ENCODE measurements at places on chromosomes 4 and X.

GRCh38 chr4:29718136-29718535, 1002.0 kb upstream of the PCDH7 start:
- no peak for DNase-seq

DNA sequence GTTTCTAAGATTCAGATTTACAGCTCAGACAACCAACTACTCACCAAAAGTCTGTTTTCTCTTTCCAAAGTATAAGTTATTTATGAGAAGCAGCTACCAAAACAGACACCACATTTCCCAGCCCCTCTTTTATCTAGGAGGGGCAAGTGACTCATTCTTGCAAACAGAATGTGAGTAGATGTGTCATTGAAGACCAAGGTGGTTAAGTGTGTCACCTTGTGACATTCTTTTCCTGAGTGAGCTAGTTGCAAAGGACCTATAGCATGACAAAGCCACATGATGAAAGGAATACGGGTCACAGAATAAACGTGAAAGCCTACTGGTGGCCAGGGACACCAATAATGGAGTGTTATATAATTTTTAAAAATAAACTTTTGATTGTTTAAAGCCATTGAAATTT, 50.0 kb downstream of the SLC7A11 start:
- DNase-seq: no peak

GRCh38 chr4:162115333-162115732, 48.5 kb downstream of the FSTL5 start:
- DNase-seq: no peak

GRCh38 chr4:140819610-140820009, 63.4 kb upstream of the TBC1D9 start:
- no peak for DNase-seq

- no peak for DNase-seq
Measured at GRCh38 chr4:71338846-71339593, at the start of gene SLC4A4. Gene SLC4A4 (plus strand): TSS chr4:71339020.

- DNase-seq: no peak
Measured at GRCh38 chrX:50470103-50471031, at the start of gene DGKK. Gene DGKK (minus strand): TSS chrX:50470825. CDS start chrX:50470678, 147 bp downstream.

GRCh38 chr4:173370130-173370476, 651 bp upstream of the SAP30 start:
- no peak for DNase-seq

GRCh38 chrX:33001107-33001506, 210.2 kb downstream of the DMD start:
- peak; percentile 1 for DNase-seq

GRCh38 chr4:24003926-24004325, 114.1 kb upstream of the PPARGC1A start:
- peak; percentile 19 for DNase-seq

GRCh38 chr4:124945422-124945821, 232.9 kb upstream of the ANKRD50 start:
- no peak for DNase-seq

- DNase-seq: no peak
Measured at GRCh38 chr4:36509845-36510244, 228.4 kb downstream of the DTHD1 start.

DNA sequence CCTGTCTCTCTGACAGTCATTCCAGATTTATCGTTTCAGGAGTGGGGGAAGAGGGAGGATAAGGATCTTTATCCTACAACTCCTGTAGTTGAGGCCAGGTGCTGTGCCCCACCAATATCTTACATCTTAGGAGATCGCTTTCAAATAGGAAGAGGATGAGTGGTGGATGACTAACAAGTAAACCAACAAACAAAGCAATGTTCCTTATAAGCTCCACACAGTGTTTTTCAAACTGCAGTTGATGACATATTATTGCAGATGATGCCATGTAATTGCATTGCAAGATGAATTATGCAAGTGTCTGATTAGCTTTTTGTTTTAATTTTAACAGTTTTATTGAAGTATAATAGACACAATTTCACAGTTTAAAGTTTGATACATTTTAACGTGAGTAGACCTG, 35.8 kb upstream of the TMEM164 start:
- DNase-seq: no peak

- peak; percentile 20 for DNase-seq
Measured at GRCh38 chr4:171644430-171645057, 168.7 kb upstream of the GALNTL6 start.

- no peak for DNase-seq
Measured at GRCh38 chr4:65399084-65399483, 271.2 kb downstream of the EPHA5 start.

DNA sequence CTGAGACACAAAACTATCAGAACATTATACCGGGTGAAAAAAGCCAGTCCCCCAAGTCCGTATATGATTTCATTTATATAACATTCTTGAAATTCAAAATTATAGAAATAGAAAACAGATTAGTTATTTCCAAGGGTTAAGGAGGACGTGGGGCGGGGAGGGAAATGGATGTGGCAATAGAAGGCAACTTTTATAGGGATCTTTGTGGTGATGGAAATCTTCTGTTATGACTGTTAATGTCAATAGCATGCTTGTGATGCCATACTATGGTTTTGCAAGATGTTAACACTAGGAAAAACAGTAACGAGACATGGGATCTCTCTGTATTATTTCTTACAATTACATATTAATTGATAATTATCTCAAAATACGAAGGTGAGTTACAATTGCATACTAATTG, 96.4 kb downstream of the LNX1 start:
- no peak for DNase-seq
